Transverse colon (tissue), 4 donors: ENCODE measurements at places on chromosomes 5 and 9. TPM values are rescaled to one million over a fixed set of nuclear protein-coding genes. Genes with fewer than 3 reads are reported as not detected.
A peak's percentile ranks its signal among the peaks of the same experiment; 100 is the strongest.

Gene SPINK5
- 7.1 TPM for total RNA-seq

Gene ANKRD20A1
- total RNA-seq = 12.3 TPM

Gene AQP7
- total RNA-seq = 33.3 TPM

Gene C5orf58
- total RNA-seq = not detected

DNA sequence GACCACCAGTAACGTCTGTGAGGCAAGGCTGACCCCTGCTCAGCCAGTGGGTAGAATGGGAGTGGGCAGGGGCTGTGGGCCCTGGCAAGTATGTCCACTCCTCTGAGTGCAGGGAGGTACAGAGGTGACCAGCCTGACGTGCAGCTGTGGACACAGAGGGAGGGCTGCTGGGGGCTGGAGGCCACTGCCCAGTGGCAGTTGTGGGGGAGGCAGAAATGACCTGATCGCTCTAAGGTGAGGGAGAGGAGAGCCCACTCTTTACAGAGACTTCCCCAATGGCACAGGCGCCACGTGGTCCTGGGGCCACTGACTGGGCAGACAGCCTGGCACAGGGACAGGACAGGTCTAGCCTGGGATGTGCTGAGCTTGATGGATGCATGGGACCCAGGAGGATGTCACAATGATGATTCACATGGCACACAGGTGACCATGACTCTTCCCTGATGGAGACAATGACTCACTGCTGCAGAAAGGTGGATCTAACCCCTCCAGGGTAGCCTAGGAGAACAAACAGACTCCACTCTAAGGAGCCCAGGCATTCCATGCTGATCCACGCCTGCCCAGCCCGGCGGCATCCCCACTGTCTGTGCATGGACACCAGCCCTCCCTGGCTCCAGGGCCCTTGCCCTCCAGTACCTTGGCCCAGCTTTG is 7.7 kb downstream of the LPCAT1 start:
- no peaks in the 10 kb centered on the region for H3K4me1 ChIP-seq
- no peaks in the 10 kb centered on the region for H3K36me3 ChIP-seq
- peak; percentile 5 for DNase-seq
- no peaks in the 10 kb centered on the region for H3K27me3 ChIP-seq

- H3K4me1 ChIP-seq = peaks cover 29% of the 10 kb centered on the region
- DNase-seq = peak; percentile 79
- peaks cover 61% of the 10 kb centered on the region for H3K27me3 ChIP-seq
- H3K36me3 ChIP-seq = no peaks in the 10 kb centered on the region
- H3K27ac ChIP-seq = no peak within 1 kb of the TSS
Measured at GRCh38 chr5:178113141-178113787, at the start of gene N4BP3. Gene N4BP3, plus strand, starts transcription at chr5:178113532. Its CDS starts 6,052 bp downstream, at chr5:178119584.

Gene ANXA2R
- total RNA-seq = 0.75 TPM

DNA sequence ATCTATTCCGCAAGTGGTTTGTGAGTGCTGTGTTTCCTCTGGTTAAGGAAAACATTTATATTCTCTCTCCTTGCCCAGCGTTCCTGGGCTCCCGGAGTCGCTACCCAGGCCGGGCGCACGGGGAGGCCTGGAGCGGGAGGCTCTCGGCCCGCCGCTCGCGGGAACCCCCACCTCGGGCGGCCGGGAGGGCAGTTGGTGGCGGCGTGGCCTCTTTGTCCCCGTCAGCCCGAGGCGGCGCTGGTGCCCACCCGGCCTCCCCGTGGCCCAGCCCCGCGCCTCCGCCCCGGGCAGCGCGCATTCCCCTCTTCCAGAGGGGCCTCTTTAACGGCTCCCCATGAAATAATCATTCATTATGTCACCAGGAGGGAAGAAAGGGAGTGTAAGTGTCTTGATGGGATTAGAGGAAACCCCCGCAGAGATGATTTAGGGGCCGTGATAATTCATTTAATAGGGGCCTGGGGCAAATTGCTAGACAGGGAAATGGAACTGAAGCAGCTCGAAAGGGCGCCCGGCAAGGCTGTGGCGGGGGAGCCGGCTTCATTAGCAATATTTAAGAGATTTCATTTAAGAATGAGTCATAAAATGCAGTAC is 181.9 kb upstream of the TBCA start:
- no peaks in the 10 kb centered on the region for H3K36me3 ChIP-seq
- H3K4me3 ChIP-seq = no peak overlapping the region
- peaks cover 56% of the 10 kb centered on the region for H3K27me3 ChIP-seq
- no peak overlapping the region for H3K27ac ChIP-seq
- no peak for DNase-seq

DNA sequence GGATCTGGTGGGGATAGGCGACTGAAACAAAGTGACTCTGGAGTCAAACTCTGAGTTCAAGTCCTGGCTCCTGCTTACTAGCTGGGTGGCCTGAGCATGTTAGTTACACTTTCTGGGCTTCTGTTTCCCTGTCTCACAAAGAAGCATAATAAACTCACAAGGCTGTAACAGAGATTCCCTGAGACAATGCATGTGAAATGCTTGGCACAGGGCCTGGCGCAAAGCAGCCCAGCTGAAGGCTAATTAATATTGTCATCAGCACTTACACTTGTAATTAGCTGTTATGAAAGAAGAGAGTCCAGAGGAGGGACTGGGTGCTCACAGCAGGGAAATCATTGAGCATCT is 64.1 kb upstream of the SPOCK1 start:
- no peak overlapping the region for H3K27ac ChIP-seq
- H3K4me3 ChIP-seq = no peak overlapping the region
- no peaks in the 10 kb centered on the region for H3K27me3 ChIP-seq
- H3K4me1 ChIP-seq = no peaks in the 10 kb centered on the region

DNA sequence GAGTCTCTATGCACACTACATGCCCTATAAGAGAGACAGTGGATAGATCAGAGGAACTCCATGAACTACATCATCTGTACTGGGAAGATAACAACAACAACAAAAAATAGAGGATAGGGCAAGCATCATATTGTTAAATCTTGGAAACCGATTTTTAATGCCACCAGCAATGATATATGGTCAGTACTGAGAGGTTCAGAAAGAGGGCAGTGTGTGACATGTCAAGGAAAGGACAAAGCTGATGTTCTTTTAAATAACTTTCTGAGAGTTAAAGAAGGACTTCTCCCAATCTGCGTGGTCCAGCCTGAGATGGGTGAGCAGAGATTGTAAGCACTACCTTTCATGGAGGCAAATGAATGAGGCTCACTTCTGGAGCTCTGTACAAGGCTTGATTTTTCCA is 62.0 kb upstream of the PHF24 start:
- H3K4me3 ChIP-seq = no peak overlapping the region
- H3K36me3 ChIP-seq = no peaks in the 10 kb centered on the region
- no peak overlapping the region for H3K27ac ChIP-seq
- H3K27me3 ChIP-seq = peaks cover 51% of the 10 kb centered on the region

Gene PCDHGA4
- 1.6 TPM for total RNA-seq

GRCh38 chr9:119763260-119763659 is 394.0 kb upstream of the BRINP1 start:
- H3K27me3 ChIP-seq = no peaks in the 10 kb centered on the region
- H3K4me1 ChIP-seq = no peaks in the 10 kb centered on the region
- DNase-seq = no peak
- H3K36me3 ChIP-seq = no peaks in the 10 kb centered on the region
- no peak overlapping the region for H3K27ac ChIP-seq

- H3K36me3 ChIP-seq = no peaks in the 10 kb centered on the region
- H3K4me3 ChIP-seq = no peak overlapping the region
- peak overlapping the region; percentile 80 for H3K27ac ChIP-seq
- H3K27me3 ChIP-seq = no peaks in the 10 kb centered on the region
- peaks cover 7% of the 10 kb centered on the region for H3K4me1 ChIP-seq
- DNase-seq = no peak
Measured at GRCh38 chr9:130110166-130110565, 56.5 kb downstream of the GPR107 start.

Gene ZBTB5
- 12.7 TPM for total RNA-seq

DNA sequence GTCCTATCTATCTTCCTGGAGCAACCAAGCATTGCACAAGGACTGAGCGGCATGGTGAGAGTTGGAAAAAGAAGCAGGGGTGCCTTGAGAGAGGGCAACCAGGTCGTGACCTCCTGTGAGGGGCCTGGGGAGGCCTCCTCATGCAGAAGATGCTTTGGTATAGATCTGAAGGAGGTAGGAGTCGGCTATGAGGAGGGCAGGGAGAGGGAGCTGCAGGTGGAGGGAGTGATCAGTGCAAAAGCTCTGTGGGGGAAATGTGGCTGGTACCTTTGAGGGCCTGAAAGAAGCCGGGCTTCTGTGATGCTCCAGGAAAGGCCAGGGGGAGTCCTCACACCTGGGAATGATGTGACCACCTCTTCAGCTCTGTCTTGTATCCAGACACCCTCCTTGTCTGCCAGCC is 3.6 kb upstream of the SLC25A48 start:
- H3K36me3 ChIP-seq = no peaks in the 10 kb centered on the region
- H3K4me3 ChIP-seq = no peak overlapping the region
- peaks cover 14% of the 10 kb centered on the region for H3K4me1 ChIP-seq
- peaks cover 54% of the 10 kb centered on the region for H3K27me3 ChIP-seq
- no peak for DNase-seq

Gene TLE1
- total RNA-seq = 54.5 TPM

- peaks cover 4% of the 10 kb centered on the region for H3K4me1 ChIP-seq
- no peaks in the 10 kb centered on the region for H3K36me3 ChIP-seq
- H3K27ac ChIP-seq = no peak overlapping the region
- no peaks in the 10 kb centered on the region for H3K27me3 ChIP-seq
Measured at GRCh38 chr5:146052780-146053179, 52.6 kb downstream of the PLAC8L1 start.

Gene RNF183
- total RNA-seq = not detected
